Upper lobe of left lung (tissue), 6 donors: ENCODE measurements at places on chromosomes 3 and 15. TPM values are rescaled to one million over a fixed set of nuclear protein-coding genes. Genes with fewer than 3 reads are reported as not detected.

The CYP1A1 gene
- total RNA-seq, result 0.46 TPM

The MB21D2 gene
- 8.0 TPM for total RNA-seq

The B3GALNT1 gene
- total RNA-seq, result 21.3 TPM

- H3K4me3 ChIP-seq, result no peak overlapping the region
- H3K4me1 ChIP-seq, result peaks cover 10% of the 10 kb centered on the region
- peak overlapping the region; percentile 55 for H3K27ac ChIP-seq
- H3K27me3 ChIP-seq, result no peaks in the 10 kb centered on the region
- no peak for DNase-seq
- H3K36me3 ChIP-seq, result no peaks in the 10 kb centered on the region
Observed at GRCh38 chr15:92049290-92049989, 195.9 kb downstream of the SLCO3A1 start.

The ARNT2 gene
- 4.8 TPM for total RNA-seq

The KCNAB1 gene
- total RNA-seq, result 3.6 TPM

The DZIP1L gene
- 66.0 TPM for total RNA-seq

The IGSF10 gene
- 22.5 TPM for total RNA-seq

The CHDH gene
- 9.1 TPM for total RNA-seq

The IL12A gene
- total RNA-seq, result 1.2 TPM

The CCR4 gene
- total RNA-seq, result not detected

- DNase-seq, result peak; percentile 84
- no peaks in the 10 kb centered on the region for H3K36me3 ChIP-seq
- H3K4me3 ChIP-seq, result no peak overlapping the region
- H3K27ac ChIP-seq, result peak overlapping the region; percentile 86
Observed at GRCh38 chr15:99486371-99487336, 79.1 kb upstream of the MEF2A start.

The RUBCN gene
- total RNA-seq, result 34.8 TPM

The KIF7 gene
- 4.7 TPM for total RNA-seq

- no peak overlapping the region for H3K27ac ChIP-seq
- H3K4me3 ChIP-seq, result no peak overlapping the region
- no peaks in the 10 kb centered on the region for H3K4me1 ChIP-seq
- H3K36me3 ChIP-seq, result no peaks in the 10 kb centered on the region
Observed at GRCh38 chr15:23758891-23759290, 71.8 kb upstream of the NDN start.

The RASL12 gene
- total RNA-seq, result 33.3 TPM

GRCh38 chr3:60504827-60505457 is 746.3 kb downstream of the FHIT start:
- no peaks in the 10 kb centered on the region for H3K4me1 ChIP-seq
- H3K27ac ChIP-seq, result no peak overlapping the region
- no peak overlapping the region for H3K4me3 ChIP-seq
- no peak for DNase-seq

The FHIT gene
- 7.1 TPM for total RNA-seq

GRCh38 chr3:152405915-152406802 is 137.4 kb downstream of the MBNL1 start:
- H3K4me3 ChIP-seq, result peak overlapping the region; percentile 37
- no peak for DNase-seq
- H3K36me3 ChIP-seq, result no peaks in the 10 kb centered on the region
- H3K4me1 ChIP-seq, result peaks cover 47% of the 10 kb centered on the region
- H3K27me3 ChIP-seq, result no peaks in the 10 kb centered on the region

DNA sequence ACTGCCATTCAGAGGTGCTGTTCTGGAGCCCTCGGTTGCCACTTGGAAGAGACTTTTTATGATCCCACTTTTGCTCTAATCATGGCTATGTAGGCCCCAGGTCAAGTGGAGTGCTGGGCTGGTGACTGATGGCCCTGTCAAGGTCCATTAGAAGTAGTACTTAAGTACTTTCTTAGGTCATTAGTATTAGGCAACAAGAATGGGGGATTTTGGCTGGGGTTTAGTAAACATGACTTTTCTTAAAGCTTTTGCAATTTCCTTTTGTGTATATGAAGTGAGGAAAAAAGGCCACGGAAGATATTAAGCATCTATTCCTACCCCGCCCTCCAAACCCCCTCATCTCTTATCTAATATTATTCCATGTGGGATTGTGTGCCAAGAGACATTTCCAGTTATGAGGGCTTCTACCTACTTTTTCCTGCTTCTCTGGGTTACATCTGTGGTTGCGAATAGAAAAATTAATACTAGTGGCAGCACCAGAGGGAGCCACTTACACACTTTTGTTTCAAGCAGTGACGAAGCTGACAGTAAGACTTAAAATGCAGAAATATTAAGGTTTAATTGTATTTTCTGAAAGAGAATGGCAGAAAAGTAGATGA is 13.9 kb downstream of the NLGN1 start:
- H3K4me1 ChIP-seq, result no peaks in the 10 kb centered on the region
- H3K4me3 ChIP-seq, result no peak overlapping the region
- no peak overlapping the region for H3K27ac ChIP-seq
- no peaks in the 10 kb centered on the region for H3K36me3 ChIP-seq
- no peaks in the 10 kb centered on the region for H3K27me3 ChIP-seq

The GATA2 gene
- total RNA-seq, result 17.8 TPM

The SLITRK3 gene
- total RNA-seq, result 0.37 TPM

GRCh38 chr3:157128771-157129681 is 30.9 kb downstream of the CCNL1 start:
- peaks cover 22% of the 10 kb centered on the region for H3K4me1 ChIP-seq
- H3K36me3 ChIP-seq, result no peaks in the 10 kb centered on the region
- DNase-seq, result no peak
- H3K27ac ChIP-seq, result peak overlapping the region; percentile 78
- no peaks in the 10 kb centered on the region for H3K27me3 ChIP-seq

The TMEM158 gene
- 1.7 TPM for total RNA-seq

DNA sequence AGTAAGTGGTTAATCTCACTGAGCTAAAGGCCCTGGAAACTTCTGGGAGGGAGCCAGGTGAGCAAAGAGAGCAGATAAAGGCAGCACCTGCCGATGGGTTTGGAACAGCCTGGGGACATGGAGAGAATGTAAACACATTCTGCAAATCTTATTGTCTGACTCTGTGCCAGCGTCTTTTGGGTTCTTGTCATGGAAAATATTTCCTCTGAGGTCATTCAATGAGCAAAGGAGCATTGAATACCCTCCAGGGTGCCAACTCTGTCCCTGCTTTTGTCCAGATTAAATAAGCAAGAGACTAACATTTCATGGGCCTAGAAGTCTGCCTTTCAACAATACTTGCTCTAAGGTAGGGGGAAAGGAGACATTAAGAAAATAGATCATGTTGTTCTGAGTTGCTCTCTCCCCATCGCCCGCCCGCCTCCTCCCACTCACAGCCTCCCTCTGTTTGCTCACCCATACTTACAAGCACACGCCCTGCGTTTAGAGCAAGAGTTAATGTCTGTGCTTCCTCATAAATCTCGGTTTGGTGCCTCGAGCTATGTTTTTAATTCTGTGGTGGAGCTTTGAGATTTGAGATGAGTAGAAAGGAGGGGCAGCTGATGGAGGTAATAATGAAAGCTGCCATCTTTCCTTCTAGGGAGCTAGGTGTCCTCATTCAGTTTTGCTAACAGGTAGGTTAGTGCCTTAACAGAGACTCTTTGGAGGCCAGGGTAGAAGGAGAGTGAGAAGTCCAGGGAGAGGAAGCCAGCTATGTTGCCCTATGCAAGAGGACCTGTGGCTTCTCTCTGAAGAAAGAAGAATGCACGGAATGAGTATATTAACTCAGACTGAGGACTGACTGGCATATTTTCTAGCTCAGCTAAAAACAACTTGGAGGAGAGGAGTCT is 132.9 kb downstream of the TPRG1 start:
- no peaks in the 10 kb centered on the region for H3K27me3 ChIP-seq
- DNase-seq, result no peak
- H3K4me1 ChIP-seq, result peaks cover 2% of the 10 kb centered on the region
- H3K27ac ChIP-seq, result peak overlapping the region; percentile 72

The ALS2CL gene
- 64.3 TPM for total RNA-seq

The MYLK gene
- total RNA-seq, result 268 TPM

The MKRN2OS gene
- total RNA-seq, result 0.91 TPM

The CGNL1 gene
- total RNA-seq, result 69.4 TPM

DNA sequence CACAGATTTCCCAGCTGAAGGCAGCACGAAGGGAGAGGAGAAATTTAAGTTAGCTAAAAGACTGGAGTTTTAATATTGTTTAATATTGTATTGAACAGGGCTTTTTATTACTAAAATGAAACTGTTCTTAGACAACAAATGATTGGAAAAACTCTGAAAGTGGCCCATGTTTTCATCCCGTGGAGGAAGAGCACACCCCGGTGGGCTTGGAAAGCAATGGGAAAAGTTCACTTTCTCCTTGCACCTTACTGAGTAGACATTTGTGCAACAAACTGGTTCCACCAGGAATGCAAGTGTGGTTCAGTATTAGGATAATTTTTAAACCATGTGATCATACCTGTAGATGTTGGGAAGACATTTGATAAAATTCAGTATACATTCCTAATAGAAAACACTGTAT is 8.2 kb upstream of the ESYT3 start:
- H3K27ac ChIP-seq, result no peak overlapping the region
- no peaks in the 10 kb centered on the region for H3K4me1 ChIP-seq
- DNase-seq, result peak; percentile 6

- DNase-seq, result no peak
- no peak overlapping the region for H3K4me3 ChIP-seq
Observed at GRCh38 chr3:173993299-173993698, 595.8 kb downstream of the NLGN1 start.

The SCAP gene
- total RNA-seq, result 134 TPM

- no peaks in the 10 kb centered on the region for H3K4me1 ChIP-seq
- H3K27me3 ChIP-seq, result no peaks in the 10 kb centered on the region
- no peak overlapping the region for H3K4me3 ChIP-seq
- no peak overlapping the region for H3K27ac ChIP-seq
- no peaks in the 10 kb centered on the region for H3K36me3 ChIP-seq
Observed at GRCh38 chr15:91243826-91244225, 143.8 kb downstream of the SV2B start.

The TEX55 gene
- total RNA-seq, result not detected

DNA sequence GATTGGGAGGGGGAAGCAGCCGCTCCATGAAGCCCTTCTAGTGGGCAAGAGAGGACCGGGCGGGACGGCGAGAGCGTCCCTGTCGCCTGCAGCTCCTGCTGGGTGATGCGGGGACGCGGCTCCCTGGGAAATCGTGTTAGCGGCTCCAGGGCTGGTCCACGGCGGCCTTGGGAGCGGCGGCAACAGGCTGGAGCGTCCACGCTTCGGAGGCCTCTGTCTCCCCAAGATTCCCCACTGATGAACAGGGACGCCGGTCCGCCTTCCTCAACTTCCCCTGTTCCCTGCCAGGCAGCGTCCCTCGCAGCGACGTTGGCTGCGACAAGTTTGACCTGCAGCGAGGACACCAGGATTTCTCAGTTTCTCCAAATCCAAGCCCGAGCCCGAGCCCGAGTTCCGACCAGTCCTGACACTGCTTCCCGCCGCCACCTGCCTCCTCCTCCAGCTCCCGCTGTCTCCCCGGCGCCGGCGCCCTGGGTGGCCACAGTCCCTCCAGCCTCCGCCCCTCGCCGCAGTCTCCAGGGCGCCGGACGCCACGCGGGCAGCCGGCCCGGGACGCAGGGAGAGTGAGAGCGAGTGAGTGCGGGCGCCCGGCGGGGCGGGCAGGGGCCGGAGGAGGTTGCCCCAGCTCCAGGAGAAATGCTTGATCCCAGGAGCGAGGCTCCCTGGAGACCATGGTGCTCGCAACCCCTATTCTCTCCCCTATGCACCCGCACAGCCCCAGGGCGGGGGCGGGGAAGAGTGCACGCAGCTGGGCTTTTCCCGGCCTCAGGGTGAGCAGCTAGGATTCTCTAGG is 78.1 kb upstream of the RNF7 start:
- no peak overlapping the region for H3K27ac ChIP-seq
- H3K4me1 ChIP-seq, result peaks cover 12% of the 10 kb centered on the region
- DNase-seq, result peak; percentile 93
- no peaks in the 10 kb centered on the region for H3K27me3 ChIP-seq
- H3K36me3 ChIP-seq, result no peaks in the 10 kb centered on the region

- H3K36me3 ChIP-seq, result no peaks in the 10 kb centered on the region
- no peaks in the 10 kb centered on the region for H3K4me1 ChIP-seq
- no peak overlapping the region for H3K27ac ChIP-seq
- no peak for DNase-seq
- H3K4me3 ChIP-seq, result no peak overlapping the region
Observed at GRCh38 chr3:173902871-173903270, 505.3 kb downstream of the NLGN1 start.

GRCh38 chr3:66797889-66798560 is 200.1 kb upstream of the KBTBD8 start:
- no peaks in the 10 kb centered on the region for H3K36me3 ChIP-seq
- H3K27ac ChIP-seq, result no peak overlapping the region
- H3K4me1 ChIP-seq, result no peaks in the 10 kb centered on the region
- no peaks in the 10 kb centered on the region for H3K27me3 ChIP-seq
- DNase-seq, result peak; percentile 63
